H9 (cell line): ENCODE measurements at places on chromosomes 7 and 10.

DNA sequence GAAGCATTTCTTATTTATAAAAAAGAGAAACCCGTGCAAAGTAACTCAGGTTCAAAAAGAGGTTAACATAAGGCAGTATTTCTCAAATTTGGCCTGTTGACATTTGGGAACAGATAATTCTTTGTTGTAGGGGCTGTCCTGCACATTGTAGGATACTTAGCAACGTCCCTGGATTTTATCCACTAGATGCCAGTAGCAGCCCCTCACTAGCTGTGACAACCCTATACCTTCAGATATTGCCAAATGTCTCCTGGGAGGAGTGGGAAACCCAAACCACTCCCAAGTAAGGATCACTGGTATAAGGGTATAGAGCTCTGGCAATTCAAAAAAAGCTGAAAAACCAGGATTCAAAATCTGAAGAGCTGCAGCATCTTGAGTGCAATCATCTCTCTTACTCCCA, 202.3 kb upstream of the PRKCQ start:
- DNase-seq, result no peak
- peaks cover 4% of the 10 kb centered on the region; the same call in 1 of the 2 replicates for H3K36me3 ChIP-seq
- H3K27ac ChIP-seq, result no peak overlapping the region
- no peaks in the 10 kb centered on the region for H3K27me3 ChIP-seq

GRCh38 chr10:8061274-8062211, 7.1 kb downstream of the GATA3 start:
- H3K27me3 ChIP-seq, result peaks cover 69% of the 10 kb centered on the region
- H3K4me3 ChIP-seq, result peak overlapping the region; percentile 73; the same call in 2 of the 3 replicates
- DNase-seq, result no peak
- H3K4me1 ChIP-seq, result peaks cover 16% of the 10 kb centered on the region; the same call in 1 of the 2 replicates

DNA sequence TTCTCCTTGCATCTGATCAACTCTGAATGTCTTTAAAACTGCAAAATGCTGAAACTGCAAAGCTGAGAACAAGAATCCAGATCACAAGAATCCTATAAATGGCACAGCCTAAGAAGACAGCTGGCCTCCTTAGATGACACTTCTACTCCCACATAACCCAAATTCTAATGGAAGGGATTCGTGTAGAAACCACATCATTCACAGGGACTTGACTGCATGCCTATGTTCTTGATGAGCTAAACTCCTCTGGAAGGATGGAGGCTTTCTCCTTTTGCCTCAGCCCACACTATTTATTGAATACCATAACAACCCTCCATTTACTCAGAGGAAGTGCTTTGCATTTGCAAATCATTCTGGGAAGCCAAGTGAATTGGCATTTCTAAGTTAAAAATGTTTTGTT, 252.5 kb upstream of the VWC2 start:
- no peaks in the 10 kb centered on the region; the same call in 2 of the 3 replicates for H3K36me3 ChIP-seq
- no peak for DNase-seq
- peaks cover 5% of the 10 kb centered on the region; the same call in 1 of the 2 replicates for H3K4me1 ChIP-seq
- H3K4me3 ChIP-seq, result no peak overlapping the region

- no peaks in the 10 kb centered on the region for H3K4me1 ChIP-seq
- no peak overlapping the region for H3K4me3 ChIP-seq
- no peak for DNase-seq
- H3K27ac ChIP-seq, result no peak overlapping the region
These were observed 75.6 kb downstream of the KAT6B start for GRCh38 chr10:74901867-74902450.

DNA sequence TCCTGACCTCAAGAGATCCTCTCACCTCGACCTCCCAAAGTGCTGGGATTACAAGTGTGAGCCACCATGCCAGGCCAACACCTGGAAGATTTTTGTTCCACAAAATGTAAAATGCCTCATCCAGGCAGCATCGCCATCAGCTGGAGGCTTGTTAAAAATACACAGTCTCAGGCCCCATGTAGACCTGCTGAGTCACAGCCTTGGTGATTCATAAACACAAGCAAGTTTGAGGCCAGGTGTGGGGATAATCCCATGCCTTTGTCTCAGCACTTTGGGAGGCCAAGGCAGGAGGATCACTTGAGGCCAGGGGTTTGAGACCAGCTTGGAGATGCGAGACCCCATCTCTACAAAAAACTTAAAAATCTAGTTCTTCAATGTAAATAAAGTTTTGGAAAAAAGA, 49.1 kb upstream of the FOXK1 start:
- H3K4me3 ChIP-seq, result no peak overlapping the region
- no peak overlapping the region for H3K27ac ChIP-seq
- H3K4me1 ChIP-seq, result no peaks in the 10 kb centered on the region; the same call in 1 of the 2 replicates
- H3K27me3 ChIP-seq, result peaks cover 3% of the 10 kb centered on the region; the same call in 1 of the 2 replicates
- H3K36me3 ChIP-seq, result no peaks in the 10 kb centered on the region
- peak; percentile 43 for DNase-seq

- no peak overlapping the region for H3K4me3 ChIP-seq
- no peaks in the 10 kb centered on the region for H3K36me3 ChIP-seq
- no peaks in the 10 kb centered on the region for H3K27me3 ChIP-seq
These were observed 471.7 kb upstream of the GALNT17 start for GRCh38 chr7:70660154-70660818.

DNA sequence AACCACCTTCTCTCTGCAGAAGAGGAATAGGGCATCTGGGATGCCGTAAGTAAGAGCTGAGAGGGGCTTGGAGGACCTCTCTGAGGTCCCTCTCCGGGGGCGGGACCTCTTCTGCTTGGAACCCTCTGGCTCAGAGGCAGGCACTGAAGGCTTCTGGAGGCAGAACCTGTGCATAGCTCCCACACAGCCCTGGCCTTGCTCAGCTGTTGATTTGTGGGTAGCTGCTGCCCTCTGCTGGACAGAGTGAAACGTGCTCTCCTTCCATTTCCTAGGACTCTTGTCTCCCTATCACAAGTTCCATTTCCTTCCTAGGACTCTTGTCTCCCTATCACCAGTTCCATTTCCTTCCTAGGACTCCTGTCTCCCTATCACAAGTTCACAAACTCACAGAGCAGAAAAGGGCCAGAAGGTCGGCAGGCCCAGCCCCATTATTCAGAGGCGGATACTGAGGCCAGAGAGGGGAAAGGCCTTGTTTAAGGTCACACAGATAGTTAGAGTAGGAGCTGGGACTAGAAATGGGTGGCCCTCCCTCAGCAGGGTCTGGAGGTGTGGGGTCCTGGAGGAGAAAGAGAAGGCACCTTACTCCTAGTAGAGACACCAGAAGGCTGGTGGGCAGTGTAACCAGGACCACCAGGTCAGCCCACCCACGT, 30.3 kb upstream of the GARS1 start:
- no peak overlapping the region for H3K4me3 ChIP-seq
- H3K27me3 ChIP-seq, result no peaks in the 10 kb centered on the region
- H3K36me3 ChIP-seq, result peaks cover 2% of the 10 kb centered on the region; the same call in 1 of the 3 replicates
- peaks cover 7% of the 10 kb centered on the region; the same call in 1 of the 2 replicates for H3K4me1 ChIP-seq
- DNase-seq, result peak; percentile 91

GRCh38 chr7:45601094-45601493, 26.9 kb downstream of the ADCY1 start:
- H3K4me3 ChIP-seq, result no peak overlapping the region
- peaks cover 5% of the 10 kb centered on the region for H3K36me3 ChIP-seq
- no peaks in the 10 kb centered on the region for H3K27me3 ChIP-seq
- H3K27ac ChIP-seq, result no peak overlapping the region

DNA sequence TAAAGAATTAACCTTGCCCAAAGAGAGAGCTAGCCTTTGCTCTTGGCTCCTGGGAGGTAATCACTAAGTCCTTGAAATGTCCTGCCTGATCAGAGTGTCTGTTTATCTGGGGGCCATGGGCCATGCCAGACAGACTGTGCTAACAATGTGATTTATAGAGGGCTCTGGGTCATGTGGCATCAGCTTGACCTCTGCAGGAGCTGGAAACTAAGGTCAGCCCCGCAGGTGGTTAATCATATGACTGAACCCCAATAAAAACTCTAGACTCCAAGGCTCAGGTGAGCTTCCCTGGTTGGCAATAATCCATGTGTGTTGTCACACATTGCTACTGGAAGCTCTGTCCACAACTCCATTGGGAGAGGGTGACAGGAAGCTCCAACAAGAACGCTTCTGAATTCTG, 47.5 kb downstream of the NDUFB2 start:
- no peak for DNase-seq
- no peak overlapping the region for H3K4me3 ChIP-seq
- no peaks in the 10 kb centered on the region for H3K4me1 ChIP-seq
- H3K36me3 ChIP-seq, result peaks cover 18% of the 10 kb centered on the region
- no peak overlapping the region for H3K27ac ChIP-seq
- no peaks in the 10 kb centered on the region for H3K27me3 ChIP-seq

- no peak overlapping the region for H3K4me3 ChIP-seq
- no peaks in the 10 kb centered on the region for H3K4me1 ChIP-seq
- peaks cover 4% of the 10 kb centered on the region; the same call in 2 of the 3 replicates for H3K36me3 ChIP-seq
- no peak overlapping the region for H3K27ac ChIP-seq
- no peaks in the 10 kb centered on the region for H3K27me3 ChIP-seq
These were observed 95.7 kb downstream of the CTTNBP2 start for GRCh38 chr7:117777335-117778142.

DNA sequence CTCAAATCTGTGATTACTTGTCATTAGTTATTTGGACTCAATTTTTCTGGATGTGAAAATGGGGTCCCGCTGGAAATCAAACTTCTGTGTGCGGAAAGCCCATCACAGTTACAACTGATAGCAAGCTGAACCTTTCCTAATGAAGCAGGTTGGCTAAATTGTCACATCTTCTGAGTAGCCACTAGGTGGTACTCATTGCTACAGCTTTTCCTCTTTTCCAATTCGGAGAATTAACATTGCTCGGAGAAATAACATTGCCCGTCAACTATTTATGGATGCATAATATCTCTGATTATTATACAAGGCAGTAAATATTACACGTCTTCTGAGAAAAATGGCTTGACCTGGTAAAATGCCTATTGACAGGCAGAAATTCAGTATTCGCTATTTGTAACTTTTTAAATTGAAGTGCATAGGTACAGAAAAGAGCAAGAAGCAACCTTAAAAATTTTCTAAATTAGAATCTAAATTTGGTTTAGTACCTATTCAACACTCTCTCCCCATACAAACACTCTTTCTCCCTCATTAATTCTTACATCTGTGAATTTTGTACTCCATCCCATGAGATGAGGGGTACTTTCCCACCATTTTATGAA, 17.3 kb upstream of the BLOC1S2 start:
- no peak for DNase-seq
- H3K4me1 ChIP-seq, result peaks cover 3% of the 10 kb centered on the region; the same call in 1 of the 2 replicates
- H3K36me3 ChIP-seq, result peaks cover 10% of the 10 kb centered on the region
- H3K4me3 ChIP-seq, result no peak overlapping the region
- no peak overlapping the region for H3K27ac ChIP-seq
- H3K27me3 ChIP-seq, result no peaks in the 10 kb centered on the region

- no peak within 1 kb of the TSS for H3K27ac ChIP-seq
- H3K4me3 ChIP-seq, result peak within 1 kb of the TSS; percentile 86
- peak; percentile 85 for DNase-seq
- no peaks in the 10 kb centered on the region for H3K4me1 ChIP-seq
These were observed at the start of gene FAM13C for GRCh38 chr10:59362144-59362958. Gene FAM13C, minus strand, starts transcription at chr10:59362549. Its CDS starts 89 bp downstream, at chr10:59362460.

DNA sequence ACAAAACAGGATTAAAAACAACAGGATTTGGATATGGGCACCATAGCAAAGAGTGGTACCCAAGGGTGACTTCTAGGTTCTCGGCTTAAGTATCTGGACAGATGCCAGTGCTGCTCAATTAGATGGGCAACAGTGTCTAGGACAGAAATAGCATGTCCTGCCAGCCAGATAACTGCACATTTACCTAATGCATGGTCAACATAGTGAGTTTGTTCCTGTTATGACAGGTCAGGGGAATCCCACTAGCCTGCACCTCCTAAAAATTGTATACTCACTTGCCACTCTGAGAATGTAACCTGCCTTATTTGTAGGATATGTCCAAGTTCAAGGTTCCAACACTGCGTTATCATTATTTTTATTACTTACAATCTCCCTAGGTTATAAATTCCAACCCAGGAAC, 471.7 kb downstream of the GRM8 start:
- H3K27me3 ChIP-seq, result no peaks in the 10 kb centered on the region
- DNase-seq, result no peak
- no peaks in the 10 kb centered on the region for H3K36me3 ChIP-seq
- H3K27ac ChIP-seq, result no peak overlapping the region
- H3K4me1 ChIP-seq, result no peaks in the 10 kb centered on the region; the same call in 1 of the 2 replicates
- H3K4me3 ChIP-seq, result no peak overlapping the region

- no peaks in the 10 kb centered on the region for H3K27me3 ChIP-seq
- 0 out of 2 replicates have a peak, but pooled peaks cover 3% of the 10 kb centered on the region for H3K4me1 ChIP-seq
- no peak for DNase-seq
These were observed 1.2 kb downstream of the CLDN15 start for GRCh38 chr7:101236292-101236835.

- H3K4me3 ChIP-seq, result no peak overlapping the region
- H3K27ac ChIP-seq, result no peak overlapping the region
- no peak for DNase-seq
- peaks cover 9% of the 10 kb centered on the region; the same call in 1 of the 2 replicates for H3K36me3 ChIP-seq
- H3K27me3 ChIP-seq, result no peaks in the 10 kb centered on the region
These were observed 8.8 kb upstream of the ZNF248 start for GRCh38 chr10:37865957-37866803.

- H3K36me3 ChIP-seq, result no peaks in the 10 kb centered on the region
- no peak overlapping the region for H3K4me3 ChIP-seq
- H3K27ac ChIP-seq, result no peak overlapping the region
- H3K4me1 ChIP-seq, result no peaks in the 10 kb centered on the region
- no peak for DNase-seq
These were observed 58.2 kb upstream of the YAE1 start for GRCh38 chr7:39507866-39508551.

GRCh38 chr7:46178661-46179060, 257.6 kb upstream of the IGFBP3 start:
- H3K4me1 ChIP-seq, result no peaks in the 10 kb centered on the region; the same call in 1 of the 2 replicates
- peaks cover 8% of the 10 kb centered on the region for H3K36me3 ChIP-seq
- no peaks in the 10 kb centered on the region for H3K27me3 ChIP-seq
- no peak overlapping the region for H3K4me3 ChIP-seq

DNA sequence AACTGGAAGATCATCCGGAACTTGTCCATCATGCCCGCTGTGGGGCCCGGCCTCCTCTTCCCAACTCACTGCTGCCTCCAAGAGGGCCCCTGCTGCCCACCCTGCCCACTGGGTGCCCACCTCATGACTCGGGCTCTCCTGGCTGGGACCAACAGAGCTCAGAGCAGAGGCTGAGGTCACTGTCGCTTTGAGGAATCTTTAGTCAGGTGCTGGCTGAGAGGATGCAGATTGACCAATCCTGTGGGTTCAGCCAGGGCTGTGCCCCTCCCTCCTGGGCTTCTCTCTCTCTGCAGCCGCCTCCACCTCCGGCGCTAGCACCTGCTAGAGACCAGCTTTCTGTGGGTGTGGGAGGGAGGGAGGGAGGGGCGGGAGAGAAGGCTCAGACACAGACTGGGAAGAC, at the start of gene CALHM1:
Gene CALHM1, minus strand, starts transcription at position 181 of the 400 bp plus-strand sequence. Its CDS starts 149 bp downstream, at position 32.
- no peak within 1 kb of the TSS for H3K27ac ChIP-seq
- no peaks in the 10 kb centered on the region for H3K36me3 ChIP-seq
- no peaks in the 10 kb centered on the region; the same call in 1 of the 2 replicates for H3K4me1 ChIP-seq
- H3K4me3 ChIP-seq, result peak within 1 kb of the TSS; percentile 45; the same call in 1 of the 3 replicates

GRCh38 chr7:111358915-111359314, 203.4 kb downstream of the IMMP2L start:
- H3K36me3 ChIP-seq, result no peaks in the 10 kb centered on the region
- H3K4me3 ChIP-seq, result no peak overlapping the region
- no peak for DNase-seq
- H3K4me1 ChIP-seq, result no peaks in the 10 kb centered on the region

- H3K27me3 ChIP-seq, result no peaks in the 10 kb centered on the region
- no peak overlapping the region for H3K27ac ChIP-seq
- no peak overlapping the region for H3K4me3 ChIP-seq
- DNase-seq, result no peak
These were observed 280.2 kb upstream of the PHYHIPL start for GRCh38 chr10:58896229-58896628.

GRCh38 chr10:132297526-132297925, 10.2 kb downstream of the STK32C start:
- no peak overlapping the region for H3K4me3 ChIP-seq
- no peaks in the 10 kb centered on the region for H3K4me1 ChIP-seq
- no peak overlapping the region for H3K27ac ChIP-seq
- no peaks in the 10 kb centered on the region for H3K27me3 ChIP-seq
- H3K36me3 ChIP-seq, result no peaks in the 10 kb centered on the region
